ENCODE measurements at places on chromosomes 11 and 22.

GRCh38 chr22:44068422-44069191, 44.5 kb downstream of the PARVB start:
- DNase-seq = no peak

DNA sequence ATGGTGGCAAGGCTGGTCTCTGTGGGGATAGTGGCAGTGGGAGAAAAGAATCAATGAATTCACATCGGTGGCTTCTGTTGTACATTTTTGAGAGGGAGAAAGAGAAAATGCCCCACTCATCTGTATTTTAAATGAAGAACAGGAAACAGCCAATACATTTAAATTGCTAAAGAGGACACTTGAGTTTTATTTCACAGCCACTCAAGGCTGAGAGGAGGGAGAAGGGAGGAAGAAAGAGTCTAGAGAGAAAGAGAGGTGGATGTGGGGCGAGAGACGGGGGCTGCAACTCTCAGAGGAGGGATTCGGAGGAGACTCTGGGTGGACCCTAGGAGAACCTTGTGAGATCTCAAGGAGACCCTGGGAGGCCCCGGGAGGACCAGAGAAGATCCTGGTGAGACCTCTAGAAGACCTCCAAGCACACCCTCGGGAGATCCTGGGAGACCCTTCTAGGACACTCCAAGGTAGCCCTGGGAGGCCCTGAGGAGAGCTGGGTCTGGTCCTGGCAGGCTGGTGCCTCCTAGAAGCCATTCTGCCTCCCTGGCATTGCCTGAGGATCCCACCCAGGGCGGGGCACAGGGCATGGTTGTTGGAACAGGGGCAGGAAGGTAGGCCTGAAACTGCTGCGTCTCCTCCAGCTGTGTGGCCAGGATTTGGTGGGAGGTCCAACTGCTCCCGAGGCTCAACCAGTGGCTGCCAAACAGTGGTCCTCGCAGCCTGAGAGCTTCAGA, 91.0 kb upstream of the SHISAL1 start:
- DNase-seq = no peak

GRCh38 chr11:61327669-61328071, 5.2 kb downstream of the DDB1 start:
- DNase-seq = no peak

GRCh38 chr11:12269104-12269441, 108.3 kb upstream of the PARVA start:
- no peak for DNase-seq

- no peak for DNase-seq
These were observed 137.8 kb downstream of the CSNK2A3 start for GRCh38 chr11:11215058-11215815.

DNA sequence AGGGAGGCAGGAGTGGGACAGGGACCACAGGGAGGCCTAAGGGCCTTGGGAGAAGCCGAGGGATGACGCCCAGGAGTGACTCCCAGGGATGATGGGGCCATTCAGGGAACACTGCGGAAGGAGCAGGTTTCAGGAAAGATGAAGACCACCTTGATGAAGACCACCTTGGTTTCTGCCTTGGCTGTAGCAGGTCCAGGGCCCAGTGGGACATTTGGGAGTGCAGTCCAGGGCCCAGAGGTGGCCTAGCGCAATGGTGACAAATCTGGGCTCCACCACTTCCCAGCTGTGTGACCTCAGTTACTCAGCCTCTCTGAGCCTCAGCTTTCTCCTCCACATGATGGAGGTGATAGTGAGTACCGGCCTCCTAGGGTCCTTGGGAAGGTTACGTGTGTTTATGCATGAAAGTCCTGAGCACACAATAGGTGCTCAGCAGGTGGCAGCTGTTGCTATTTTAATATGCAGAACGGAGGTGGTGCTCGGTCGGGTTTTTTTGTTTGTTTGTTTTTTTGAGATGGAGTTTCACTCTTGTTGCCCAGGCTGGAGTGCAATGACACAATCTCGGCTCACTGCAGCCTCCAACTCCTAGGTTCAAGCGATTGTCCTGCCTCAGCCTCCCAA, 770 bp downstream of the TSGA10IP start:
- no peak for DNase-seq

DNA sequence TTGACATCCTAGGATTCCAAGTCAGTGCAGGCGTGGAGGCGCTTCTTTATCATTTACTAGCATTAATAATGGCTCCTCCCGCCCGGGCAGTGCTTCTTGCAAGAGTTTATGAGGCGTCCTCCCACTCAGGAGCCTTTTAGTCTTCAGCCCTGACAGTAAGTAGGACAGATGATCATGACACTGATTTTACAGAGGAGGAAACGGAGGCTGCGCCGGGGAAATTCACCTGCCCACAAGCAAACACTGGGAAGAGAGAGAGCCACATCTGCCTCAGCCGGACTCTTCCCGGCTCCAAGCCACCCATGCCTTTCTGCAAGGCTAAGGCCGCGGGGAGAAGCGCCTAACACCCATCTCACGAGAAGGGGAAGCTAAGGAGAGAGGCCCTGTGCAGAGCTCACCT, 35.9 kb downstream of the KIAA0930 start:
- no peak for DNase-seq

DNA sequence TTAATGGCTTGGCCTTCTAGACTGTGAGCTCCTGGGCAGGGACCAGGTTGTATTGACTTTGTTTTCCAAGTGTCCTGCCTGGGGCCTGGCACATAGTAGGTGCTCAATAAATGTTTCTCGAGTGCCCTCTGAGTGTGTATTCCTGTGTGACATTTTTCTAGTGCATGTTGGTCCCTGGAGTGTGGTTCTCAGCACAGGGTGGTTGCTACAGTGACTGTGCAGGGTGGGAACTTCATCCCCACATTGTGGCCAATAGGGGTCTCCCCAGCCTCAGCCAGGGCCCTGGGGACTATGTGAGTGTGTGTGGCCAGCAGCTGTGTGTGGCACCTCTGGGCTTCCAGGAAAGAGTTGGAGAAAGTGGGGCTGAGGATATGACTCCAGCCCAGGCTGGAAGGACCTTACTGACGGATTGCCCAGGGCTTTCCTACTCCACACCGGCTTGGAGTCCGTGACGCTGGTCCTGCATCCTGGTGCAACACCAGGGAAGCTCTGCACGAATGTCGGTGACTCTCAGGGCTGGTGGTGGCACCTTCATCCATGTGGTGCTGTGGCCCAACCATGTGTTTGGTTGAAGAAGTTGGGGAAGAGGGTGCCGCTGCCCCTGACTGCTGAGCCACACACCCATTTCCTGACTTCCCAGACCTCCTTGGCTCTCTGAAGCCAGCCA, 9.0 kb upstream of the MARK2 start:
- DNase-seq = no peak

DNA sequence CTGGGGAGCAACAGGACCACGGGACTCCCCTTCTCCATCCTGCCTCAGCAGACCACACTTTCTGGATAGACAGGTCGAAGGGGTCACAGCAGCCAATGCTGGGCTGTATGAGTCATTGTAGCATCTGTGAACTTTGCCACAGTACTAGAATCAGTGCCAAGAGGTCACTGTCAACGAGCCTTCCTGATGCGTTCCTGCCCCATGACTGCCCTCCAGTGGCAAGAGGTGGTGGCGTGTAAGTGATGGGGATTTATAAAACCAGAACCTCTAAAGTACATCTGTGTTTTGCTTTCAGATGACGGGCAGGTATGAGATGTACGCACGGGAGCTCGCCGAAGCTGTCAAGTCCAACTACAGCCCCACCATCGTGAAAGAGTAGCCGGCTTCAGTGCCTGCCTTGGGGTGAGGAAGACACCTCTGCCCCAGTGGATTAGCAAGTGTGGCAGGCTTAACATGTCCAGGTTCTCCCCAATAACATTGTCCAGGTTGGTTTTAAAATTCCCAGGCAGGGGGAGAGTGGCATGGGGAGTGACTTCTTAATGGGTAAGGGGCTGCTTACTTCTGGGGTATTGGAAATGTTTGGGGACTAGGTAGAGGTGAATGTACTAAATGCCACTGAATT, 29.4 kb downstream of the GUCD1 start:
- peak; percentile 82 for DNase-seq

DNA sequence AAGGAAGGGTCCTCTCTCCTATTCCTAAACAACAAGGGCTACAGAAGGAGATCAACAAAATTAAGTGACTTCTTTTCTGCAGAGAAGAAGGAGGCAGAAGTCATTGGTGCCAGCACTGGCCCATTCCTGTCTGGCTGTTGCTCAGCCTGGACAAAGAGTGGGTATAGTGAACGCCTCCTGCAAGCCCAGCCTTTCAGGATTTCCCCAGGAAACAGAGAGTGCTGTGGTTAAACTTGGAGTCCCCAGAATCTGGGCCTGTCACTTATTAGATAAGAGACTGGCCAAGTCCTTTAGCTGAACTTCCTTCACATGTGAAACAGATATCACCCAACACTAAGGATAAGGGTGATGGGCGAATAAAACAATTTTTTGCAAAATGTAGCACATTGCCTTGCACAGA, 10.9 kb downstream of the TST start:
- DNase-seq = no peak

GRCh38 chr11:64352099-64352994, 6.6 kb upstream of the RPS6KA4 start:
- no peak for DNase-seq

DNA sequence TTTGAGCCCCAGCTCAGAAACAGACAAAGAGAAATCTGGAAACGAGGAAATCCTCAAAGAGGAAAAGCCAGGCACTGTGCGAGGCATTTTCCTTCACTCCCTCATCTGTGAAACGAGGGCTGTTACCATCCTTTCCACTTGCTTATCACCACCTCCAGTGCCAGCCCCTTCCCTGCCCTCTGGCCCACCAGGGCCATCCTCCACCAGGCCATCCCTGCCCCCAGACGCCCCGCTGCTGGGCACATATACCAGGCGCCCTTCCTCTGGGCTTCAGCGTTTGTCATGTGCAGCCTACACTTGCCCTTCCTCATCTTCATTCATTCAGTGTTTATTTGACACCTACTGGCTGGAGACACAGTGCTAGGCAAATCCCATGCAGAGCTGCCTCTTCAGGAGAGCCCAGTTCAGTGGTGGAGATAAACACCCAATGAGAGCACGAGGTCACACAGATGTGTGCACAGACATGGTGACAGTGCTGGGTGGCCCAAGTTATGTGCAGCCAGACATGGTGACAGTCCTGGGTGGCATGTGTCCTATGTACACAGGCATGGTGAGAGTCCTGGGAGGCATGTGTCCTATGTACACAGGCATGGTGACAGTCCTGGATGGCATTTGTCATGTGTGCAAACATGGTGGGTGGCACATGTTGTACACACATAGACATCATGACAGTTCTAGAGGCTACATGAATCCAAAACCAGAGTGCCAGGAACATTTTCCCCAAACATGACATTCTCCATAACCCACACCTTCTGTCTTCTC, 9.7 kb downstream of the SPTBN2 start:
- no peak for DNase-seq

GRCh38 chr11:16632295-16633200, 105.9 kb upstream of the C11orf58 start:
- no peak for DNase-seq

- DNase-seq = no peak
These were observed 562 bp downstream of the ZBED4 start for GRCh38 chr22:49853981-49854831.
